GDM1 (cell line): ENCODE measurements at places on chromosomes 6 and 20.

DNA sequence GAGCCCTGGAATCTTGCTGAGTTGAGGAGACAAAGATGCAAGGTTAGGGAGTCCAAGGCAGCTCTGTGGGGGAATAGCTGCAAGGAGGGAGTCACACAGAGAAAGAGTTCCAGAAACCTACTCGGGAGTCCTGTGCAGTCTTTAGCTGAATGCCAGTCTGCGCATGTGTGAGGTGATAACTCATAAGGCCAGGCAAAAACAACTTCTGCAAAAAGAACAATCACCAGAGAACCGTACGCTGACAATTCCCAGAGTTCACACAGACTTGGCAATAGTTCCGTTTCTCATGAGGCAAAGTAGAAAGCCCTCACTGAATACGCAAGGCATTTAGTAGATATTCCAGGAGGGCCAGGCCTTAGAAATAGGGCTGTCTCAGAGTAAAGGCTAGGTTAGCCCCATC is 135.2 kb upstream of the TAB2 start:
- no peak for DNase-seq

- DNase-seq, result no peak
Observed at GRCh38 chr20:48069596-48069995, 284.3 kb upstream of the SULF2 start.

DNA sequence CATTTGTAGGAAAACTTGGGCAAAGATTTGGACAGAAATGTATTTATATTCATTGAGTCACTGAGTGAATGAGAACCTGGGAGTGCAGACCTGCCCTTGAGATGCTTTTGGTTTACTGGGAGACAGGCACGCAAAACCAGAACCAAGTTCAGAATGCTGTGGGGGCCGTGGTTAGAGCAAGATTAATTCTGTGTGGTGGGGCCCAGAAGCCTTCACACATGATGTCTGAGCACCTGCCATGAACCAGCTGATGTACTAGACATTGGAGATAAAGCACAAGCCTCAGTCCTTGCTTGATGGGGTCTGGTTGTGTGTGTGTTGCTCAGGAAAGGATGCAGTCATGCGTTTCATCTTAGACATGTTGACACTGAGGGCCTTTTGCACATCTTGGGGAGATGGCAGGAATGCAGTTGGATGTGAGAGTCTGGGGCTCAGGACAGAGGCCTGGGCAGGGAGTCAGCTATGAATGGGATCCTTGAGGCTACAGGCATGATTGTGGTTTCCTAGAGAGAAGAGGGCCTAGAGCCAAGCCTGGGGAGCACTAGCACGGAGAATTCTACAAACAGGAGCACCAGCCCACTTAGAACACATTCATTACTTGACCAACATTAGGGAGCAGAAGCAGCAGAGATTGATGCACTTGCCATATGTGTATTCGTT is 114.3 kb upstream of the TMEM181 start:
- no peak for DNase-seq

DNA sequence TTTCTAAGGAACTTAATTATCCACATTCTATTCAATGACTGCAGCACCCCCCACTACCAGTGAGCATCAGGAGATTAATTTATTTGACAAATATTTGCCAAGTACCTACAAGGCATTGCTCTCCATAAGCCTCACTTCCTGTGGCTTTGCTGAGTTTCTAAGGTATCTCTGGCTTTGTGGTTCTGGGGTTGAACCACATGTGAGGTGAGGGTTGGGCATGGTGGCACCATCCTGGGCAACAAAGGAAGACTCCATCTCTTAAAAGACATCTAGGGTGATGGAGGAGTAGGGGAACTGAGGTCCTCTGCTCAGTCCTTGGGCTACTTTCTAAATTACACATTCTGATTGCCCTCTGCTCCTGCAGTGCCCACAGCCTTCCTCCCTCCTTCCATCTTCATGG is 25.5 kb upstream of the WFDC2 start:
- DNase-seq, result no peak

GRCh38 chr6:30707281-30707850 is 9.7 kb downstream of the MDC1 start:
- DNase-seq, result no peak

- no peak for DNase-seq
Observed at GRCh38 chr20:60200305-60200918, 242.2 kb downstream of the CDH26 start.

GRCh38 chr20:20184706-20185105 is 132.4 kb downstream of the CFAP61 start:
- DNase-seq, result no peak

- DNase-seq, result no peak
Observed at GRCh38 chr6:134529305-134529704, 211.4 kb upstream of the SGK1 start.

DNA sequence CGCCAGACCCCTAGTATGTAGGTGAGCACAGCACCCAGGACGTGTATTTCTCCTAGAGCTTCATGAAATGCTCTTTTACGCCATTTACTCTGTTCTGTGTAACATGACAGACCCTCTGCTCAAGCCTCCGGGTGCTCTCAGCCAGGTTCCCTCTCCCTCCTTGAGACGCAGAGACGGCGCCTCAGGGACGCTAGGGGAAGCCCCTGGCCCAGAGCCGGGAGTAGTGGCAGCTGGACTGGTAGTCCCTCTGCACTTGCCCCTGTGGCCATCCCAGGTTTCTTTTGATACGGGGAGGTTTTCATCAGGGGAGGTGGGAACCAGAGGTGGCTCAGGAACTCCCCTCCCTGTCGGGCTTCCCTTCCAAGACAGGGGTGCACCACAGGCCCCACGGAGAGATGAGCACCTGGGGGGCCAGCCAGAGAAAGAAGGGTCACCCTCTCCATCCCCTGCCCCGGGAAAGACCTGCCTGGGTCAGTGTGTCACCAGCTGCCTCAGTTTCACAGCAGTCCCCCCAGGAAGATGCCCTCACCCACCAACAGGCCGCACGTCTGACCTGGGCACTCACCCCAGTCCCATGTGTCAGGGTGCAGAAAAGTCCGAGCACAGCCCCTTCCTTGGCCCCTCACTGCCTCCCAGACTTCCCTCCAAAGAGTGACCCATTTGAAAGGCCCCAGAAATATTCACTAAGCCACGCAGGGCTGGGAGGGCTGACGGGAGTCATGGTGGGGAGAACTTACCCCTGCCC is 58.1 kb upstream of the AFDN start:
- DNase-seq, result no peak

GRCh38 chr6:44228836-44229235 is 5.4 kb downstream of the SLC29A1 start:
- DNase-seq, result no peak

- no peak for DNase-seq
Observed at GRCh38 chr6:11208854-11209253, 23.6 kb downstream of the NEDD9 start.

GRCh38 chr20:14685183-14685582 is 347.8 kb upstream of the FLRT3 start:
- DNase-seq, result no peak

GRCh38 chr6:24493945-24494820 is 586 bp upstream of the ALDH5A1 start:
- DNase-seq, result no peak

GRCh38 chr6:106488494-106489370 is 128.2 kb downstream of the CRYBG1 start:
- no peak for DNase-seq

DNA sequence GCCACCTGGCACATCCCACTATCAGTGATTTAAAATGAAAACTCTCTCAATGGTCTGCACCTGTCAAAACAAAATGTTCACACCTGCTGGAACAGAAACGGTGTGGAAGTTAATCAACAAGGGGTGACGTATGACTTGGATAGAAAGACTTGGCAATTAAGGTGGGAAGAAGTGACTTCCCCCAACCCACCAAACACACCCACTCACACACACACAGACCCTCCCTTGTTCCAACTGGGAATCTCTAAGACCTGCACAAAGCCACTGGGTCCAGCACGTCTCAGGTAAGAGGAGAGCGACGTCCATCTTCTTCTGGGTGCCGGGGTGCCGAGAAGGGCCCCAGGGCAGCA is 25.1 kb upstream of the TCFL5 start:
- no peak for DNase-seq

DNA sequence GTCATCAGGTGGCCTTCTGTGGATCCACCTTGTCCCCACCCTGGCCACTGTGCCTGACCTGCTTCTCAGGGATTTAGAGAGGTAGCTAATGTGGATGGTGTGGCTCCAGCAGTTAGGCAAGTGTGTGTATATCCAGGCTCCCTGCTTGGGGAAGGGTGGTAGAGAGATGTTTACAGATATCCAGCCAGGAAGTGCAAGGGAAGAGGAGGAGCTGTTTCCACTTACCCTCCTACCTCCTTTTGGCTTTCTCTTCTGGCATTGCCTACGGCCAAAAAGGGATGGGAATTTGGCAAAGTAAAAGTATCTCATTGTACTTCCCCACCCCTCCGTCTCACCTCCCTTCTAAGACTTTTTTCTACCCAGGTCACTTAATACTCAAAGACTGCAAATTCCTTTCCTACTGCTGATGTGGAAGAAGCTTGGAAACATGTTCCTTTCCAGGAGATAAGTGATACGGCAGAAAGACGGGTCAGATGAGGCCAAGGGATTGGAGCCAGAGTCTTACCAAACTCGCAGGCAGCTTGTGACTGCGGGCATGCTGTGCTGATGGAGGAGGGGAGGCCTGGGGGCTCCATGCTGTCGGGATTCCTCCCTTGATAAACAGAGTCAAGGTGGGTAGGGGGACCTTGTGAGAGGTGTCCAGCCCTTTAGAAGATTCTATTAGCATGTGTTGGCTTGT is 253.4 kb downstream of the PRL start:
- DNase-seq, result no peak

GRCh38 chr6:102641426-102641825 is 1247.9 kb downstream of the GRIK2 start:
- no peak for DNase-seq

DNA sequence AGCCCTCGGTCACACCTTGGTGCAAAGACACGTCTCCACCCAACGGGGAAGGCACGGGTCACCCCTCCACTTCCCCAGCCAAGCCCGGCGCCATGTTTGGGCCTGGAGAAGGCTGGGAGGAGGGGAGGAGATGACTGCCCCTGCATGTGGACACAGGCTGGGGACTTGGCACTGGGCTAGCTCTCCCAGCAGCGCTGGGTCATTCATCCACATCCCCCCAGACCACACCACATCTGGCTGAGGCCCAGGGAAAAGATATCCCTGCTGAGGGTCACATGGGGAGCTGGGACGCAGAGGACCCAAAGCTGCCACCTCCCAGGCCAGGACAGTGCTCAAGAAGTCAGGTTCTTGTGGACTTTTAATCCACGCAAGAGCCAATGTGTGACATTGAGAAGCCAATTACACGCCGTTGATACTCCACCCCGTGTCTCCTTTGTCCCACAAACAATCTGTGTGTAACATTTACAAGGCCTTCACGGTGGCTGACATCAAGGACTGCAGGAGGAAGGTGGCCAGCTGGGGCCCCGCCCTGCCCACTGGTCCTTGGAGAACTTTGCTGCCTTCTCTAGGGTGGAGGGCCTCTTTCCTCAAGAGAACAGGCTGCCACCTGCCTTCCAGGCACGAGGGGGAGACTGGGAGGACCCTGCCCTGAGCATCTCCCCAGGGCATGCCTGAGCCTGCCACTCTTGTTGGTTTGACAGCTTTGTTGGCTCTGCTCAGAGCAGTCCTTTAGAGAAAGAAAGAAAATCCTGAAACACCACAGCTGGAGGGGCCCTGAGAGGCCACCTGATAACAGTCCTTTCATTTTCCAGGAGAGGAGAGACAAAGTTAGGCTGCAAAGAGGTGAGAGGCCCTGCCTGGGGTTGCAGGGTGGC is 5.3 kb upstream of the IP6K3 start:
- DNase-seq, result no peak

DNA sequence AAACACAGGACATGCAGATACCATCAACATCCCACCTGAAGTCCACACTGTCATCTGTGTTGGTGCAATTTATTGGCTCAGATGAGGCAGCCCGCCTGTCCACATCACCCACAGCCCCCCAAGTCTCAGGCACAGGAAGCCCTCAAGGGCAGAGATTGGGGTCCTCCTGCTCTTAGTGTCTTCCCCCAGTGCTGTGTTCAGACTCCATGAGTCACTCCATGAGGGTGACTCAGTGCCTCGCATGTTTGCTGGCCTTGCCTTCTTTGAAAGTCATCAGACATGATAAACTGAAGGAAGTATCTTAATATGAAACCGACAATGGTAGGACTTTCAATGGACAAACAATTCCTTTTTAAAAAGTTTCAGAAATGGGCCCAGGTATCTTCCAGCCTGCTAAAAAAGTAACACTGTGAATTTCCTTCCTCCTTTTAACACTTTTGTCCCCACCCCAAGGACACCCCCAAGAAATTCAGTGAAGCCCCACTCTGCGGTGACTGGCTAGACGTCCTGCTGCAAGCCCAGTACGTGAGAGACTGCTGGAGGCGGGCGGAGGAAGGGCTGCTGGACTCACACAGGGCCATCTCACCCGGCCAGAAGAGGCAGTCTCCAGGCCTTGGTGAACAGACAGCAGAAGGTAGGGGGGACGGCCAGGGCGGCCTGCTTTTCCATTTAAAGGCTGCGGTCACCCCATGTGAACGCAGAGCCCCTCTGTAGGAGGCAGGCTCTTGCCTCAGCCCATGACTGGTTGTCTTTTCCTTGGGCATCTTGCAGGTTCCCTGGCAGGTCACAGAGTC is 43.0 kb upstream of the KCNK16 start:
- DNase-seq, result no peak
